ENCODE measurements at places on chromosomes 7 and 10. TPM values are rescaled to one million over a fixed set of nuclear protein-coding genes. Genes with fewer than 3 reads are reported as not detected.

DNA sequence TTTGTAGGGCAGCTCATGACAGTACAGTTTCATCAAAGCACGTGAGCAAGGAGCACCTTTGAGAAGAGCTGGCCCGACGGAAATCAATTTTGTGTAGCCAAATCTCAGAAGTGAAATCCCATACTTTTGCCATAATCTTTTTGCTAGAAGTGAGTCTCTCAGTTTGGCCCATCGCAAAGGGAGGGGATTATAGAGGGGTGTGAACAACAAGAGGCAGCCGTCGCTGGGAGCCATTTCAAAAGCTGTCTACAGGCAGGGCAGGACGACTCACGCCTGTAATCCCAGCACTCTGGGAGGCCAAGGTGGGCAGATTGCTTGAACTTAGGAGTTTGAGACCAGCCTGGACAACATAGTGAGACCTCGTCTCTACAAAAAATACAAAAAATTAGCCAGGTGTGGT, 599.8 kb downstream of the GALNT17 start:
- H3K4me3 ChIP-seq: no peak overlapping the region
- H3K36me3 ChIP-seq: no peaks in the 10 kb centered on the region
- no peaks in the 10 kb centered on the region for H3K4me1 ChIP-seq
- H3K27ac ChIP-seq: no peak overlapping the region
- DNase-seq: no peak

DNA sequence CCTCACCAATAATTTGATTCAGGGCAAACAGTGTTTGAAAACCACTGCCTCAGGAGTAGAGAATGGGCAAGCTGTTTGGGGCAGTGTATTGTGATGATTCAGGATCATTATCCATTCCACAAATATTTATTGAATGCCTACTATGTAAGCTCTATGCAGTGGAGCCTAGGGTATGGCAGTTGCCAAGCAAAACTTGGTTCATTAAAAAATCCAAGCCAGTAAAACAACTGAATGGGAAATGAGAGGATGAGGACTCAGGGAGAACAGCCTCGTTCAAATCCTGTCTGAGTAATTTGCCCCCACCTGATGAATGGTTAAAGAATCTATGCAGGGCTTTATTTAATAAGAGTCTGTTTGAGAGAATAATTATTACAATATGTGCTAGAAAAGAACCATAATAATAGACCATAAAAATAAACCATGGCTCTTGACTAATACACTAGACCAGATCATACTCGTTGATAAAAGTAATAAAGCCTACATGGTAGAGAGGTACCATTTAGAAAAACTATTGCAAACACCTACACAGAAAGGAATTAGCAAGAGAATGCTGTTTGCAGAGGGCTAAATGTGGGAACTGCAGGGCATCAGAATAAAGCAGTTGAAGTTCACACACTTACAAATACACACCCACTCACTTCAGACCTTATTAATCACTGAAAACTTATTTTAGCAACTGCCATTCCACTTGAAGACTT, 71.7 kb downstream of the CREB5 start:
- H3K36me3 ChIP-seq: no peaks in the 10 kb centered on the region
- no peak for DNase-seq
- no peaks in the 10 kb centered on the region for H3K4me1 ChIP-seq

- H3K4me1 ChIP-seq: no peaks in the 10 kb centered on the region
- no peak overlapping the region for H3K27ac ChIP-seq
- no peak overlapping the region for H3K4me3 ChIP-seq
- no peak for DNase-seq
Observed at GRCh38 chr10:14200698-14201544, 129.8 kb downstream of the FRMD4A start.

The CFAP69 gene
- total RNA-seq: not detected

The ATP5MK gene
- total RNA-seq: 315 TPM

The MRPL32 gene
- 47.2 TPM for total RNA-seq
